ENCODE measurements at places on chromosomes 1 and 21.

GRCh38 chr1:245986404-245987218 lies 520.5 kb downstream of the SMYD3 start:
- DNase-seq: peak; percentile 73

- no peak for DNase-seq
These were observed 8.1 kb downstream of the KRTAP10-1 start for GRCh38 chr21:44531606-44532564.

DNA sequence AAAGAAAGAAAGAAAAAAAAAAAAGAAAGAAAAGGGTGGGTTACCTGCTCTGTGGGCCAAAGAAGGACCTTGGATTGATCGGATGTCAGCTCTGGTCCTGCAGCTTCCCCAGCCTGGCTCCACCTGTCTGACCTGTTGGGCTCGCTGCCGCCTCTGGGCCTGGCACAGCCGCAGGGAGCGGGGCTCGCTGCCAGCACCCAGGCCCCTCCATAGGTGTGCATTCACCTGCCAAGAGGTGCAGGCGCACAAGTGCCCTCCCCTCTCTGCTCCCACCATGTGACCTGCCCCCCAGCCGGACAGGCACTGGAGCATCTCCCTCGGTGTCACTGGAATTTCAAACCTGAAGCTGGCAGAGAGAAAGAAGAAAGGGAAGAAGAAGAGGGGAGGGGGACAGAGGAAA lies 33.1 kb upstream of the GPR157 start:
- DNase-seq: no peak

DNA sequence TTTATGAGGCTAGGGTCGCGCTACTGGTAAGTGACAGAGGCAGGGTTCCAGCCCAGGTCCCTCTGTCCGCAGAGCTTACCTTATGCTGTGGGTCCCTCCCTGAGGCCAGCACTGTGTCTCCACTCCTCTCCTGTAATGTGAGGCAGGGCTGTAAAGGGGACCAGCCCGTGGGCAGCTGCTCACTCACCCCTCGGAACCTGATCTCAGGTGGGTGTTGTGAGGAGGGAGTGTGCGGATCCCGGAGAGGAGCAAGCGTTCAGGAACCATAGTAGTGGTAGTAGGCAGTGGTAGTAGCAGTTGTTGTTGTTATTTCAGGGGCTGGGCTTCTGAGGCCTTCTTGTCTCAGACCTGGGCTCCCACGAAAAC lies 1.7 kb downstream of the ZC3H12A start:
- no peak for DNase-seq

- DNase-seq: peak; percentile 91
These were observed 58.3 kb downstream of the CD46 start for GRCh38 chr1:207810173-207810572.

GRCh38 chr1:22641906-22642636 lies 1.4 kb upstream of the C1QC start:
- DNase-seq: peak; percentile 25

DNA sequence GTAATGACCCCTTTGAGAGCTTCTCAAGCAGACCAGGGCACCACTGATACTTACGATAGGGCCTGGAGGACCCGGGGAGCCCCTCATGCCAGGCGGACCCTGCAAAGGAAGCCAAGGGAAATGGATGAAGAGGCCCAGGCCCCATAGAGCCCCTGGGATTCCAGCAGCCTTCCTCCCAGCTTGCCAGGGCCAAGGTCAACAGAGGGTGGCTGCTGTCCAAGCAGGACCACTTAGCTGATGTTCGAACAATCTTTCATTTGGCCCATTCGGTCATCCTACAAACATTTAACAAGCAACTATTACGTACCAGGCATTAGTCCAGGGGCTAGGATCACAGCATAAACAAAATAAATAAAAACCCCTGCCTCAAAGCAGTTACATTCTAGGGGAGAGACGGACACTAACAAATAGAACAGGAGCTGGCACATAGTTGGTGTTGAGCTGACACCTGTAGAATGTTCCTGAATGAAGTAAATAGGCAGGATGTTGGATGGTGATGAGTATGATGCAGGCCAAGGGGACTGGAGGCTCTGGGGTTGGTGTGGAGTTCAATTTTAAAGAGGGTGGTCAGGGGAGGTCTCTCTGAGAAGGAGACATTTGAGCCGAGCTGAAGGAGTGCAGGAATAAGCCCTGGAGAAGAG lies 27.0 kb upstream of the PEF1 start:
- no peak for DNase-seq

GRCh38 chr1:20868263-20868662 lies 81.2 kb upstream of the HP1BP3 start:
- no peak for DNase-seq

DNA sequence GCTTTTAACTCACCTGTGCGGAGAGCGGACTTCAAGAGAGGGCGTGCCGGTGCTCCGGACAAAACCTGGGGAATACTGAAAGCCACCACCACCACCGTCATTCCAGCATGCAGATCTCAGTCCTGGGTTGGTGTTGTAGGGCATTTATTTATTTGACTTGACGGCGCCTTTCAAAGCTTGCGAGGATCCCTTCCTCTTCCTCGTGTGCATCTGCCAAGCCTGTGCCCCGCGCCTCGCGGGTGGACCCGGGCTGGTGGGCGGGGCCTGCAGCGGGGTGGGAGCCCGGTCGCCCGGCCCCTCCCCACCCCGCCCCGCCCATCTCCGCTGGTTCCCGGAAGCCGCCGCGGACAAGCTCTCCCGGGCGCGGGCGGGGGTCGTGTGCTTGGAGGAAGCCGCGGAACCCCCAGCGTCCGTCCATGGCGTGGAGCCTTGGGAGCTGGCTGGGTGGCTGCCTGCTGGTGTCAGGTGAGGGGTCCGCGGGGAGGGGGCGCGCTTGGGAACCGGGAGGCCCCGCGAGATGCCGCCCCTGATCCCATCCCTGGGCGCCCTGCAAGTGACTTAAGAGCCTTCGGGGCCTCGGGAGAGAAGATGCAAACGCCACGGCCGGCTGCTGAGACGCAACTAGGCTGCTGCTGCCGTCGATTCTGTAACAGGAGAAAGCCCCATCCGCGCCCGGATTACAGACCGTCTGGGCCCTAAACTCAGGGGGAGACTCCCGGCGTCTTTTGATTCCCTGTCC lies at the start of gene IL10RB:
IL10RB (plus strand) TSS at position 318 of the 739 bp plus-strand sequence; CDS start at position 417, 99 bp downstream.
- DNase-seq: no peak

GRCh38 chr21:29506947-29507346 lies 208.2 kb downstream of the BACH1 start:
- DNase-seq: no peak

- DNase-seq: no peak
These were observed 17.8 kb upstream of the CHRM3 start for GRCh38 chr1:239368436-239369109.

DNA sequence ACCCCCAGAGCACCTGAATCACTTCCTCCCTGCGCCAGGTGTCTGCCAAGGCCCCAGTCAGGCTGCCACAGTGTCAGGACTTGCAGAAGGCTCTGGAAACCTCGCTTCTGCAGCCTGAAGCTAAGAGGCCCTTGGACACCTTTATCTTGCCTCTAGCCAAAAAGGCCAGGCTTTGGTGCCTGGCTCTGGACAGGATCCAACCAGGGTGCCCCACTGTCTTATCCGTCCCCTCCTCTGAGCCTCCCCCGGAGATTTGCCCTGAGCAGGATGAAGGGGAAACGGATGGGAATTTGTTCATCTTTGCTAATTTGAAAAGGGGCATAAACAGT lies 12.8 kb upstream of the CLSTN1 start:
- no peak for DNase-seq

DNA sequence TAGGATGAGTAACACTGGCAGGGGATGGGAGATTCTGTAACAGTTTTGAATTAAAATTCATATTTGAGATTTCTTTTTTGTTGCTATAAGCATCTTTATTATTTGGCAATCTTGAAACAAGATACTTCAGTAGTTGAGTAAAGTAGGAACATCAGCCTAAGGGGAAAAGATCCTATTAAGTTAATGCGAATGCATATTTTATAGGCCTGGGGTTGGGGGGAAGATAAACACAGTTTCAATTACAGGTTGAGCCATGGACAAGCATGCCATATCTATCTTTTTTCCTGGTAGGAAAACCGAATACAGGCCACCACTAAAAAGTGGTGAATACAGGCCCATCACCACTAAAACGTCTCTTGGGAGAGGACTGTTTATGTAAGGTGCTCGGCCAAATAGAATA lies 32.3 kb downstream of the SMAP2 start:
- DNase-seq: no peak

GRCh38 chr1:64581135-64581842 lies 111.4 kb downstream of the CACHD1 start:
- DNase-seq: no peak

GRCh38 chr1:36298640-36299039 lies 7.5 kb upstream of the SH3D21 start:
- DNase-seq: no peak
